ENCODE measurements at places on chromosomes 12 and 14.

- DNase-seq = no peak
Measured at GRCh38 chr14:91009501-91010152, 50.8 kb downstream of the RPS6KA5 start.

- DNase-seq = no peak
Measured at GRCh38 chr14:34060651-34060999, 109.8 kb upstream of the EGLN3 start.

- no peak for DNase-seq
Measured at GRCh38 chr12:72246370-72246769, 25.8 kb upstream of the TRHDE start.

- no peak for DNase-seq
Measured at GRCh38 chr12:51009056-51009440, 17.1 kb downstream of the SLC11A2 start.

- DNase-seq = no peak
Measured at GRCh38 chr14:56118611-56119181, 485 bp downstream of the PELI2 start.

- DNase-seq = no peak
Measured at GRCh38 chr14:67680121-67680602, 5.7 kb upstream of the VTI1B start.

DNA sequence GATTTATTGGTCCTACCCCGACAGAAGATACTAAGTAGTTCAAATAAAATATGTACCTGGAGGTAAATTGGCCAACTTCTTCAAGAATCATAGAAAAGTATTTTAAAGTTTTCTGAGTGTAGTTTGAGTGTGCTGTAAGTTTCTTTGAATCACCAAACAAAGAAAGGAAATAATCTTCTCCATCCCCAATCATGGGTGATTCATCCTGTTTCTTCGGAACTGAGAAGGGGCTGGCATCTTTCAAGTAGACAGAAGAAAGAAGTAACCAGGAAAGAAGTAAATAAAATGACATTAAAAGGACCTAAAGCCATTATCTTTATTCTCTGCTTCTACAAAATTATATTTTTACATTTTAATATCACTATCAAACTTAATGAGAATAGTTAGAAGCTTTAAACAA, 6.8 kb downstream of the LMNTD1 start:
- no peak for DNase-seq

- DNase-seq = no peak
Measured at GRCh38 chr14:20580242-20580641, 7.6 kb downstream of the RNASE11 start.

GRCh38 chr12:64608901-64609535, 1.3 kb upstream of the RASSF3 start:
- DNase-seq = no peak

DNA sequence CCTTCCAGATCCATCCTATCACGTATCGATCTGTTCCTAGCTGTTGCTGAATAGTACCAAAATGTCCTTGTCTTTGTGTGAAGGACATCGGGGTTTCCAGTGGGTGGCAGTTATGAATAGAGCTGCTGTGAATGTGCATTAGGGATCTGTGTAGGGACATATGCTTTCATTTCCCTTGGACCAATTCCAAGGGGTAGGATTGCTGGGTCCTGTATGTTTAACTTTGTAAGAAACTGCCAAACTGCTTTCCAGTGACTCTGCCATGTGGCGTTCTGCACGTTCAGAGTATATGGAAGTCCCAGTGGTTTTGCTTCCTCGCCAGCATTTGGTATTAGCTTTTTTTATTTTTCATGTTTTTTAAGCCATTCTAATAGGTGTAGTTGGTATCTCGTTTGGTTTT, 28.6 kb downstream of the PACS2 start:
- no peak for DNase-seq

- no peak for DNase-seq
Measured at GRCh38 chr12:104219361-104219892, 3.8 kb downstream of the TXNRD1 start.

DNA sequence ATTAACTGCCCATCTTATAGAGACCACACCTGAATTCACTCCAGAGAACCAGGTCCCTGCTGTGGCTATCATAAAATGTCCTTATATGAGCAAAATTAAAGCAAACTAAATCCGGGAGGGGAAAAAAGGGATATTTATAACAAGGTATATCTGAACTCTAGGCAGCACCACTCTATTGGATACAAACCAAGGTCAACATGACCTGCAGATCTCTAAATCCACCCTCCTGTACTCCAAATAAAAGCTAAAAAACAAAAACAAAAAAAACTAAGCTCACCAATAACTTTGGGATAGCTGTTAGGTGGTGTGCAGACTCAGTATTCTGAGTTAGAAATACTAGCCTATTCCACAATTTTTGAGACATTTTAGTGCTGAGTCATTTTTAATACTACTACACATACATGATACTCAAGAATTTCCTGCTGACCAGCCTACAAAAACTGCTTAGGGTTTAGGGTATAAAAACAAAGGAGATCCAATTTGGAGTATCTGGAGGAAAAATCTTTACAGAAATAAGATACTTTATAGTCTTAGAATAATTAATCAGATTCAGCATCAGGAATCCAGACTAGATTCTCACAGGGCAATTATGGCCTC, 46.6 kb upstream of the LTBP2 start:
- no peak for DNase-seq

DNA sequence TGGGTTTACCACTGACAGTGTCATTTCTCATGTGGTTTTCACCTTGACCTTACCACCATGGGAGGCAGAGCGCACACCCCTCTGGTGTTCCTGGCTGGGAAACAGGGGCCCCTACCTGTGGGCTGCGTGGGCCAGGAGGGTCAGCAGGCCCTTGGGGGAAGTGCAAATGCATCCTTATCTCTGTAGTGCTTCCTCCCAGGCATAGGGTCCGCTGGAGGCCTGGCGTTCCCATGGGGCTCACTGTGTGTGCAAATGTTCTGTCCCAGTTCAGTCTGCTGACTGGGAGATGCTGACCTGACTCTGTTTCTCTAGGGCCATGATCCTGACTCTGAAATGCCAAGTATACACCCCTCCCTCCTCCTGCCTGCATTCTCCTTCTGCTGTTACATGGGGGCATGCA, 81.3 kb downstream of the SLC25A47 start:
- no peak for DNase-seq

DNA sequence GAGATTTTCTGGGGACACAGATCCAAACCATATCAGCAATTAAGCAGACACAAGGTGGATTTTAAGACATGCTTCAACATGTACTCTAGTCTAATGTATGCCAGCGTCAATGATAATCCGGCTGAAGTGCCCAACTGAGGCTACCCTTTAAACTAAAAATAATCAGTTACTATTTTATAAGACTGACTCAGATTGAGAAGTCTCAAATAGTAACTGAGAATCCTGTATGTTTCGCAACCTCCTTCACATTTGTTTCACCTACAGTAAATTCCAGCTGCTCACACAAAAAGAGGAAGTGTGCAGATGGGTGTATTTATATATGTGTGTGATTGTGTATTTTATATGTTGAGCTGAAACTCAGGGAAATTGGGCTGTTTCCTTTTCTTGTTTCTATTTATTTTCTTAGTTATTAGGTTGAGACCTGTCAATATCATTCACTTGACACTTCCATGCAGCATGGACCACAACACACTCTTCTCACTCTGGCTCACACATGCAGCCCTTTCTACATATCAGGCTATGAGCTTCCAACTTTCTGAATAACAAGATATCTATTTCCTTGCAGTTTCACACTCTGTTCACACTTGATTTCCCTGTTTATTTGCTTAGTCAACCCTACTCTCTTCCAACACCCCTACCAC, 1224.9 kb upstream of the TMEM132C start:
- DNase-seq = no peak

- DNase-seq = no peak
Measured at GRCh38 chr12:50753232-50753769, 10.6 kb upstream of the ATF1 start.

DNA sequence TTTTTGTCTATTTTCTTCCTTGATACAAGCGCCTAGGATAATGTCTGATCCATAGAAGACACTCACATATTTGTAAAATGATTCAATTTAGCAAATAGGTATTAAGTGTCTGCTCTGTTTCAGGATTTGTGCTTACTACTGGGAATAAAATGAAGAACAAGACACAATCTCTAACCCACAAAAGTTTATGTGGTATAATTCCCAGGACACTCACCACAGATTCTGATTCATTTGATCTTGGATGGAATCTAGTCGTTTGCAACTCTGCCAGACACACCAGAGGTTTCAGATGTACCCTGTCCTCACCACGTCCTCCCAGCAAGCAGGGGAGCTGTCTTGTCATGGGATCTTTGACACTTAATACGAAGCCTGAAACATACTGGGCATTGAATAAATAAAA, 208.3 kb downstream of the LRIG3 start:
- DNase-seq = no peak

DNA sequence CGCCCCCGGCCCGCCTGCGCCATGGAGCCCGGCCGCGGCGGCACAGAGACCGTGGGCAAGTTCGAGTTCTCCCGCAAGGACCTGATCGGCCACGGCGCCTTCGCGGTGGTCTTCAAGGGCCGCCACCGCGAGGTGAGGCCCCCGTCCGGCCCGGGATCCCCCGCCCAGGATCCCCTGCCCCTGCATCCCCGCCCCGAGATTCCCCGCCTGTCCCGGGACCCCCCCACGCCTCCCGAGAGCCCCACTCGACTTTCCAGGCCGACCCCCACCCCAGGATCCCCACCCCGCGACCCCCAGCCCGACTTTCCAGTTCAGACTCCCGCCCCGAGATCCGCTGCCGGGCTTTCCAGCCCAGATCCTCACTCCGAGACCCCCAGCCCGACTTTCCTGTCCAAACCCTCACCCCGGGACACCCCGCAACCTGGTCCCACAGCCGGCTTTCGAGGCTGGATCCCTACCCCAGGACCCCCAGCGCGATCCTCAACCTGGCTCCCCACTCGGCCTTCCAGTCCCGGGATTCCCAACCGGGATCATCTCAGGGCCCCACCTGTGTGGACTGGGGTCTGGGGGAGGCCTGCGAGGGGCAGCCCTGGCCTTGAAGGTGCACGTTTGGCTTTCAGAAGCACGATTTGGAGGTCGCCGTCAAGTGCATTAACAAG, 688 bp downstream of the ULK1 start:
- no peak for DNase-seq

GRCh38 chr14:75196468-75196867, 20.1 kb upstream of the TMED10 start:
- DNase-seq = no peak

DNA sequence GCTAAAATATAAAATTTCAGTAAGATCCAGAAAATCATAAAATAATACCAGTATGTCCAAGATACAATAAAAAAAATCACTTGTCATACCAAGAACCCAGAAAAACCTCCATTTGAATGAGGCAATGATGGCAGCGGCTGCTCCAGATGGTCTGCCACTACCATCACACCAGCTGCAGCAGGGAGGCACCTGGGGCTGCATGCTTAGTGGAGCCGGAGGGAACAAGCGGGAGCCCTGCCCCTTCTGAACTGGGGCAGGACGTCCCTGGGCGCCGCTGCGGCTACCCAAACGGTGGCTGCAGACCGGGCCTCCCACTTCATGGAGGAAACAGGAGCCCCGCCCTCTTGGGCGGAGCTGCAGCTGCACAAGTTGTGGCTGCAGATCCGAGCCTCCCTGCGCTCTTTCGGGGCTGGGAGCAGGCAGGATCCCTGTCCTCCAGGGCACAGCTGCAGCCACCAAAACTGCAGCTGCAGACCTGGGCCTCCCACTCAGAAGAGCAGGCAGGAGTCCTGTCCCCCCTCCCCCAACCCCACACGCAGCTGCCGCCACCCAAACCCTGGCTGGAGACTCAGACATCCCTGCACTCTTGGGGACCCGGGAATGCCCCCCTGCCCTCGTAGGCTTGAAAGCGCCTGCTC, 36.1 kb upstream of the OR5AU1 start:
- DNase-seq = no peak

DNA sequence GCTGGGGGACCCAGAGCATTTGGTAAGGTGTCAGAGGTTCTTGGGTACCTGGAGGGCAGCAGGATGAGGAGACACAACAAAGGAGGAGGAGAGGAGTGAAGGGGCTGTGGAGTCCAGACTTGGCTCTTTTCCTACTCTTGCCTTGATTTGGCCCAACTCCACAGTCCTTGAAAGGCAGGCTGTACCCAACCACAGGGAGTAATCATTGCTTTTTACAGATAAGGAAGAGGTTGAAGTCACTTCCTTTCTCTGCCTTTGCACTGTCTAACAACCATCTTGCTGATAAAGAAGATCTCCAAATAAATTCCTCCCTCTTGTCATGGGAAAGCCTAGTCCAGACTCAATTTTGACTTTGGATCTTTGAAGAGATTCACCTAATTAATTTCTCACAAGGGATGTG, 226.8 kb upstream of the HMGA2 start:
- no peak for DNase-seq

GRCh38 chr12:112961074-112961473, 17.2 kb upstream of the OAS2 start:
- no peak for DNase-seq

GRCh38 chr14:89667983-89668382, 250.9 kb upstream of the FOXN3 start:
- no peak for DNase-seq

DNA sequence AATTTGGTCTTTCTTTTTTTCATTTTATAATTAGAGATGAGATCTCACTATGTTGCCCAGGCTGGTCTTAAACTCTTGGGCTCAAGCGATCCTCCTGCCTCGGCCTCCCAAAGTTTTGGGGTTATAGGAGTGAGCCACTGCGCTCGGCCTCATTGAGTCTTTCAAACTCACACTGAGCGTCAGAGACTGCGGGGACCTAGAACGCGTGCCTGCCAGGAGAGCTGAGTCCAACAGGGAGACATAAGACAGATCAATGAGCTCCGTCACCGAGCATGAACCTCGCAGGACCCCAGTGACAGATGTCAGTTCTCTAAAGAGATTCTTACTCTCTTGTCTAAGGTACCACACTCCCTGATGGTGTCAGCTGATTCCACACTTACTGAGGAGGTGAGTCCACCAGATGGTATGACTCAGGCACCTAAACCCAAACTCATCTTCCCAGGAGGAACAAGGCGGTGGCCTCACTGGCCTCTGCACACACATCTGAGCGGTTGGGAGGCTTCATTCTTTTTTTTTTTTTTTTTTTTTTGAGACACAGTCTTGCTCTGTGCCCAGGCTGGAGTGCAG, 58.9 kb downstream of the CCDC88C start:
- DNase-seq = no peak

- no peak for DNase-seq
Measured at GRCh38 chr14:28340816-28341215, 425.8 kb upstream of the FOXG1 start.
